ENCODE measurements at places on chromosomes 5 and 9. TPM values are rescaled to one million over a fixed set of nuclear protein-coding genes. Genes with fewer than 3 reads are reported as not detected.

GRCh38 chr9:89525446-89526374, 27.8 kb upstream of the SEMA4D start:
- DNase-seq: peak; percentile 76

GRCh38 chr5:179346401-179346800, 1.1 kb upstream of the ADAMTS2 start:
- DNase-seq: no peak

DNA sequence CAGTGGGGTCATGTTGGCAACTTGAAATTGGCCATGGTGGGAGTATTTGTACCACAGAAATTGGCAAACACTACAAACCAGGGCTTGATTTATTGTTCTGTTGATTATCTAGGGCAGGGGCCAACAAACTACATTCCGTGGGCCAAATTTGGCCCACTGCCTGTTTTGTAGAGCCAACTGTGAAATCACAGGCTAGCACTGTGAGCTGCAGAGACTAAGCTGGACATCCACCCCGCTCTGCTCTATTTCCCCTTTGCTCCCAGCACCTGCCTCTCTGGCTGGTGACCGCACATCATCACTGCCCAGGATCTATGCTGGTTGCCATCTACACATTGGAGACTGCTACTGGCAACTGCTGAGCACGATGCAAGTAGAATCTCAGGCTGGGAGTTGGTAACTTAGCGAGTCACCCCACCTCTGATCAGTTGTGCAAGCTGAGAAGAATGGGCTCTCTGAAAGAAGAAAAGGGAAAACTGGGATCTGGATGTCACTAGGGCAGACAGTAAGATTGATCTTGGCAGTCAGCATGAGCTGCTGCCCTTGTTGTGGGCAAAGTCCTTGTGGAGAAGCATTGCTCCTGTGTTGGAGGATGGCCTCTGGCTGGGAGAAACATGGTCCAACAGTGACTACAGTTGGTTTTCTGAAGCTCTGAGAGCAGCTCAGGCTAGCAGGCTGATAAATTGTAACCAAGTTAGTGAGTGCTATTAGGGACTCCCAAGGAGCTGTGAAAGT, 144.7 kb upstream of the RAD23B start:
- no peak for DNase-seq

DNA sequence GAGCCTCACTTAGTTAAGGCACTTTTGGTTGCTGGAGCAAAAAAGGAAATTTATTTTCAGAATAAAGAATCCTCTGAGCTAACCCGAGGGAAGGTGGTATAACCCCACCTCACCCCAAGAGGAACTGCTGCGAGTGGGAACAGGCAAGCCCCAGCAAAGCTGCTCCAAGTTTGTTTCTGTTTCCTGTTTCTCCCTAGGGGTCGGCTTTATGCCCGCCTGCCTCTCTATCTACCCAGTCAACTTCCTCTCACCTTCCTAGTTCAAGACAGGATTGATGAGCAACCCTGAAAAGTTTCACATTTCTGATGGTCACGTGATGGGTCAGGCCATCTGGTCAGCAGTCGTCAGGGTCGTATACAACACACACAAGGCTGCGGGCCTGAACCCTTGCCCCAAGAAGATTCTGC, 31.1 kb downstream of the TRIO start:
- DNase-seq: peak; percentile 47

GRCh38 chr9:28503573-28503972, 930.3 kb upstream of the C9orf72 start:
- DNase-seq: no peak

DNA sequence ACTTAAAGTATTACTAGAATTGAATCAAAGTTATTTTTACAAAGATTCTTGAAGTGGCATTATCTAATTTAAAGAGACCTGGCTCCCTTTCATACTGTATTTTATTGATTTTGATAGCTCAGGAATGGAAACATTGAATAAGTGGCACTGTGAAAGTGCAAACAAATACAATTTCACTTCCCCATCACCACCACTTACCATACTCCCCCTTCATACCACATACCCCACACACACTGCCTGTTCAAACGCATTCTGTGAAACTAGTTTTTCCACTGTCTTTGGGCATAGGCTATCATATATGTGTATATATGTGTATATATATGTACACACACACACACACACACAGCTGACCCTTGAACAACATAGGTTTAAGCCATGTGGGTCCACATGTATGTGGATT, 62.1 kb upstream of the ATG10 start:
- DNase-seq: no peak

- DNase-seq: no peak
Measured at GRCh38 chr5:6585168-6585567, 47.7 kb downstream of the NSUN2 start.

- no peak for DNase-seq
Measured at GRCh38 chr9:26535151-26535550, 357.5 kb downstream of the CAAP1 start.

- no peak for DNase-seq
Measured at GRCh38 chr9:87898151-87898550, 15.5 kb downstream of the SPATA31E1 start.

DNA sequence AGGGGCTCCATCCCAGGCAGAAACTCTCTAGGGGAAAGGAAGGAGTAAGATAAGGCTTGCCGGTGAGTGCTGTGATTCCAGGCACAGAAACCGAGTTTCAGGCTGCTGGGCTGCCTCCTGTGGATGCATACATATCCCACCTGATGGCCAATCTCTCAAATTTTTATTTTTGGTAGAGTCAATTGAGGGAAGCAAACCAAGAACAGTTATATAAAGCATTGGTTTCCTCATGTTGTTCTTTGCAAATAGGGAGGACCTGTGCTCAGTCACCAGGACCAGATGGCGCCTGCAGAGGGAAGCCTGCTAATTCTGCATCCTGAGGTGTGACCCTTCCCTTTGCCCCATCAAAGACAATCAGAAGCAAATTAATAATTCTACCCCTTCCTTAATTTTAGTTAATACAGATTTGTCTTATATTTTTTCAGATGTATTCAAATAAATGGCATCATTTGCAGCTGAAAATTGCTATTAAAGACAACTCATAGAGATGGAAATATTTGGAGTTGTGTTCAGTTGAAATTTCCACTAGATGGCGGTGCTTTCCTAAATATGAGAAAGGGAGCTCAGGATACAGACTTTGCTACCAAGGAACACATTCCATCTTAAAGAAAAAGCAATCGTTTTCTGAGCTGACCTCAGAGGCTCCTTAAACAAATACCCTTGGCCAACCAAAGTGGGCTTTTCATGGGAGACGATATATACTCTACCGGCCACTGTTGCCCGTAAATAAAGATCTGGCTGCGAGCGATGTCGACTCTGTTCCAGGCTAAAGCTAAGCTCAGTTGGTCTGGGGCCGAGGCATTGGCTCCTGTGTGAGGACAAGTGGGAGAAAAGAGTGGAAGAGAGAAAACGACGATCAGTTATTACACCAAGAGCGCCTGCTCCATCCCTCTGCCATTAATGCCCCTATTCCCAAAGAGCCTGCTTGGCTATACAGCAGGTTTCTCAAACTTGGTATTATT, 225.7 kb upstream of the KLF9 start:
- peak; percentile 29 for DNase-seq

DNA sequence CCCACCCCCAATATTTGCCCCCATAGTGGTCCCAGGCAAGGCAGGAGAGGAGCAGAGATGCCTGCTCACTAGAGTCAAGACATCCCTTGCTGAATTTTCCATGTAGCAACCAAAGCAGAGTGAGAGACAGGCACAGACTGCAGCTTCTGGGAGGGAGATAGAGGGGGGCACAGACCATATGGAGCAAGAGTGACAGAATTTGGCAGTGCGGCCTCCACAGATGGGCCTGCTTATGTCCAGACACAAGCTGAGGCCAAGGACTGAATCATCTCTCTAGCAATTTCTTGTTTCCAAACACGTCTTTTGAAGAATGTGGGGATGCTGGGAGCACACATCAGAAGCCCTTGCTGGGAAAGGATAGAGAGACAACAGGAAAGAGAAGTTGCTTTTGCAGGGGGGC, 53.0 kb upstream of the ALDH1B1 start:
- DNase-seq: peak; percentile 36

GRCh38 chr9:130609163-130609562, 29.8 kb downstream of the FUBP3 start:
- no peak for DNase-seq

- DNase-seq: no peak
Measured at GRCh38 chr5:308672-309271, 12.7 kb upstream of the AHRR start.

DNA sequence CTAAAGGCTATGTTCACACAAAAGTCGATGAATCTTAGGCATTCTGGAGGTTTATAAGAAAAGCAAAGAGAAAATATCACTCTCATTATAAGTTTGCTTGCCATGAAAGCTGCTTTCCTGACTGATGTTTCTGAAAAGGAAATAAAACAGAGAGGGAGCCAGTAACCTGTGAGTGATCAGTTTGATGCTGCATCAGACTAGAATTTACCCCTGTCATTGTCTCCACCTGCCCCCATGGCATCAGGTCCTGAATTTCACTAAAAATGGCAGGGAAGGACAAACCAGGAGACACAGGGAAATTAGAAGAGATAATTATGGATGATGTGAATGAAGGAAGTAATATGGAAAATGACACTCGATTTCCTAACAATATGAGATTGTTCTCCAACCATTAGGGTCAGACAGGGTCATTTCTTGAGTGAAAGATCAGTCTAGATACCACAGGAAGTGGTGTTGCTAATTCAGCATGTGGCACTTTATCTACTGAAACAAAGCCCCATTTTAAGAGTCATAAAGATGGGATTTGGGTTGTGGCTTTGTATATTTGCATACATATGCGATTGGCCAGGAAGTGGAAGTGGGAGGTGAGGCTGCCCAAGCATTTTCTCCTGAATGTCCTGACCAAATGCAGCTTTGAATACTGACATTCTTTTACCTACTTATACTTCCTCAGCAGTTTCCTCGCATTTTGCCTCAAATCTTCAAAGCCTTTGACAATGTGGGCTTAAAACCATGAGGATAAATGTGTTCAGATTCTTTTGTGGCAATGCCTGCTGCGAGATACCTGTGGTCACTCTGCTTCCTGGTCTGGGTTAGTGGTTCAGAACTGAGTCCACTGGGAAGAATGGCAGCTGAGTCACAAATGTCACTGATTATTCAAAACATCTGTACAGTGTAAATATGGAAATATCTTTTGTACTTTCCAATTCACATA, 29.7 kb downstream of the MEGF10 start:
- DNase-seq: no peak

Gene IFNA21
- 0.13 TPM for polyA plus RNA-seq

Gene APBA1
- 7.4 TPM for polyA plus RNA-seq

Data from large intestine (tissue), 12 donors.